ENCODE measurements at places on chromosomes 1 and 21. TPM values are rescaled to one million over a fixed set of nuclear protein-coding genes. Genes with fewer than 3 reads are reported as not detected.

- DNase-seq = no peak
Observed at GRCh38 chr1:236204656-236205055, 62.3 kb downstream of the GPR137B start.

DNA sequence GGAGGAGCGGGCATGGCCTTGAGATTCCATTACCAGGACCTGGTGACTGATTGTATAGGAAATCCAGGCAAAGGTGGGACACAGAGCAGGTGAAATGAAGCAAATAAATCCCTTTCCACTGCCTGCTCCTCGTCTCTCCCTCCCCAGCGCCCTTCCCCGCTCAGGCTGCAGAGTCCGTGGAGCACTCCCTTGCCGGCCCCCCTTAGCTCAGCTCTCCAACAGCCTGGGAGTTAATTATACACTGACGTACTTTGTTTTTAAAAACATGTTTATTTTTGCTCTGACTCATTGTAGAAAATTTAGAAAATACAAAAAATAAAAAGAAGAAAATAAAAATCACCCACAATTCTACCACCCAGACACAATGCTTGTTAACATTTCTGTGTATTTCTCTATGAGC is 61.7 kb downstream of the LGR6 start:
- no peak for DNase-seq

- DNase-seq = no peak
Observed at GRCh38 chr1:57492586-57493226, 68.8 kb upstream of the DAB1 start.

GRCh38 chr1:200856716-200857357 is 15.9 kb upstream of the GPR25 start:
- DNase-seq = no peak

DNA sequence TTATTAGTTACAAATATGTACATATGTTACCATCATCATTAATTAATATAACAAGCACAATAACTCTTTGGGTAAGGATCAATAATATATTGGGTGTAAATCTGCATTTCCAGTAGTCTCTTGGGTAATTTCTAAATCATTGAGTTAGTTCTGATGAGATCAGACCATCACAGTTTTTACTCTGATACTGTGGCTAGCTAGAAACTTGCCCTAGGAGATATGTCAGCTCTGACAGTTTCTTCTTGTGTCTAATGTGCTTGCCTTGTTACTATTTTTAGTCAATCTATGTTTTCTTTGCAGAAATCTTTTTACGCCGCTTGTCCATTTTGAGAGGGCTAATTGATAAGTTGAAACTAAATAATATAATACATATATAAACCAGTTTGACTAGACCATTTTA is 285.6 kb upstream of the ST6GALNAC5 start:
- DNase-seq = no peak

SPRR2F gene
- not detected for total RNA-seq

GRCh38 chr1:226033991-226034390 is 28.5 kb upstream of the H3-3A start:
- no peak for DNase-seq

DNA sequence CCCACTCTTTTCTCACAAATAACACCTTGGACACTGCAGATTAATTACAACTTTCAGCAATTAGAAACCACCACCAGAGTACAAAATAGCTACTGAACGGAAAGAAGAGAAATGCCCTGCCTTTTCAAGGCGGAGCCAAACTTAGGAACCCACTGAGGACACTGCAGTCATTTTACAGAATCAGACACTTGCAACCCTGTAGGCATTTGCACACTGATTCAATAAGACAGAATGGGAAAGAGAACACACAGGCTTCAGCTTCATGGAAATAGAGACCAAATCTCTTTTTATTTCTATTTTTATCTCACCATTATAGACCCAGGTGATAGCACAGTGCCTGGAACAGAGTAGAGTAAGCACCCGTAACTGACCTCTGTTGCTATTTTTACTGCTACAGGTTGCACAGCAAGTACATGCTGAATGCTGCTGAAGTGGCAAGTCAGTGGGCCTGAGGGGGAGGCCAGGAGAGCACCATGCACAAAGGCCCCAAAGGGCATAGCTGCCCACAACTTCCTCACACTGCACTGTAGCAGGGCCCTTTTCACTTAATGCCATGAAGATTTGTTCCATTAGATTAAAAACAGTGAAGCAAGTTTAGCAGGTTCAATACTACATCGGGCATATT is 50.7 kb upstream of the EDARADD start:
- no peak for DNase-seq

KRTAP6-3 gene
- total RNA-seq = not detected

KRTAP20-3 gene
- not detected for total RNA-seq

DNA sequence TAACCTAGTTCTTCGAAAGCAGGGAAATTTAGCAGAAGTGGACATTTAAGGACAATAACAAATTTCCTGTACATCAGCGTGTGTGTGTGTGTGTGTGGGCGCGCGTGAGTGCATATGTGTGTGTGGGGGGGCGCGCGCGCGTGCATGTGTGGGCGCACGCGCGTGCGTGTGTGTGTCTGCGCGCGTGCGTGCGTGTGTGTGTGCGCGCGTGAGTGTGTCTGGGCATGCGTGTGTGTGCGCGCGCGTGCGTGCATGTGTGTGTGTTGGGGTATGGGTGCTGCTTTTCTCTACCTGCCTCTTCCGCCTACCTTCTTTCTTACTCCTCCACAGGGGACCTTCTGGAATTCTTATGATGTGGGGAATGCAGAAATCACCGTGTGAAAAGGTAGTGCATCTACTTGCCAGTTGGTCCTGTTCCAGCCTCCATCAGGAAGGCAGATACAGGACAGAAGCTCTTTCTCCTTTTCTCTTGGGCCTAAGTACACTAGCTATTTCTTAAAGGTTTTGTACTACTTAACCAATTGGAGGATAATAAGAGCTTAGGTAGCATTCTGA is 165.4 kb upstream of the KCNK2 start:
- no peak for DNase-seq

- peak; percentile 37 for DNase-seq
Observed at GRCh38 chr1:12464598-12465056, 153.4 kb downstream of the DHRS3 start.

GRCh38 chr1:116739371-116740012 is 14.7 kb upstream of the CD2 start:
- DNase-seq = no peak

GORAB gene
- total RNA-seq = 6.8 TPM

- no peak for DNase-seq
Observed at GRCh38 chr21:46008893-46009621, 27.5 kb downstream of the COL6A1 start.

DNA sequence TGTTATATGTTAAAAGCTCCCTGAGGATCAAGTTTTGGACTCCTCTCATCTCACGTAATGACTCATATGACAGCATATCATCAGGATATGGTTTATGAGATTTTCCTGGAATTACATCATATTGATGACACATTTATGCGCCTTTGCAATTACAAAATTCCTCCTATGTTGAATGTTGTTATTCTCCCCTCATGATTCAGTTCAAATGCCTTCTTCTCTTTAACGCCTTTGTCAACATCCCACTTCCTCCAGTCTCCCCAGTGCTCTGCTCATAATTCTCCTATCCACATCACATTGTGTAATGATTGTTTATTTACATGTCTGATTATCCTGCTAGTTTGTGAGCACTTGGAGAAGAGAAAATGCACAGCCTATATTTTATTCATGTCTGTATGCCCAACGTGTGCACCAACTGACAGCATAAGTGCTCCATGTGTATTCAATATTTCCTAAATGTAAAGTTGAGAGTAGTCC is 80.9 kb upstream of the BACH1 start:
- no peak for DNase-seq

GRCh38 chr1:176559474-176559873 is 96.5 kb downstream of the PAPPA2 start:
- DNase-seq = no peak

- no peak for DNase-seq
Observed at GRCh38 chr1:29457496-29458368, 221.4 kb downstream of the PTPRU start.

GRCh38 chr1:220222939-220223338 is 49.3 kb downstream of the RAB3GAP2 start:
- no peak for DNase-seq

GRCh38 chr1:7012461-7012924 is 227.2 kb downstream of the CAMTA1 start:
- no peak for DNase-seq

DNA sequence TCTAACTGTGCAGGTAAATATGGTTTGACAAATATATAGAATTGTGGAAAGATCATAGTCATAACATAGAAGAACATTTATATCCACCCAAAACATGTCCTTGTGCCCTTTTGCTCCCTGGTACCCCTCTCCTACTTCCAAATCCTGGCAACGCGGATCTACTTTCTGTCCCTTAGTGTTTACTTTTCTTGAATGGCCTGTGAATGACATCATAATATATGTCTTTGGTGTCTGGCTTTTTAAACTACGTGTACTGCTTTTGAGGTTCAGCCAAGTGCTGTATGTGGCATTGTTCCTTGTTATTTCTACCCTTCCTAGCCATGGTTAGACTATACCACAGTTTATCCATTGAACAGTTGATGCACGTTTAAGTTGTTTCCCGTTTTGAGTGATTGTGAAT is 155.6 kb downstream of the SDCCAG8 start:
- no peak for DNase-seq

- DNase-seq = no peak
Observed at GRCh38 chr1:219629296-219629880, 16.5 kb upstream of the ZC3H11B start.

- DNase-seq = no peak
Observed at GRCh38 chr1:14804626-14805025, 206.1 kb downstream of the KAZN start.

ANXA9 gene
- total RNA-seq = 10.6 TPM

DNA sequence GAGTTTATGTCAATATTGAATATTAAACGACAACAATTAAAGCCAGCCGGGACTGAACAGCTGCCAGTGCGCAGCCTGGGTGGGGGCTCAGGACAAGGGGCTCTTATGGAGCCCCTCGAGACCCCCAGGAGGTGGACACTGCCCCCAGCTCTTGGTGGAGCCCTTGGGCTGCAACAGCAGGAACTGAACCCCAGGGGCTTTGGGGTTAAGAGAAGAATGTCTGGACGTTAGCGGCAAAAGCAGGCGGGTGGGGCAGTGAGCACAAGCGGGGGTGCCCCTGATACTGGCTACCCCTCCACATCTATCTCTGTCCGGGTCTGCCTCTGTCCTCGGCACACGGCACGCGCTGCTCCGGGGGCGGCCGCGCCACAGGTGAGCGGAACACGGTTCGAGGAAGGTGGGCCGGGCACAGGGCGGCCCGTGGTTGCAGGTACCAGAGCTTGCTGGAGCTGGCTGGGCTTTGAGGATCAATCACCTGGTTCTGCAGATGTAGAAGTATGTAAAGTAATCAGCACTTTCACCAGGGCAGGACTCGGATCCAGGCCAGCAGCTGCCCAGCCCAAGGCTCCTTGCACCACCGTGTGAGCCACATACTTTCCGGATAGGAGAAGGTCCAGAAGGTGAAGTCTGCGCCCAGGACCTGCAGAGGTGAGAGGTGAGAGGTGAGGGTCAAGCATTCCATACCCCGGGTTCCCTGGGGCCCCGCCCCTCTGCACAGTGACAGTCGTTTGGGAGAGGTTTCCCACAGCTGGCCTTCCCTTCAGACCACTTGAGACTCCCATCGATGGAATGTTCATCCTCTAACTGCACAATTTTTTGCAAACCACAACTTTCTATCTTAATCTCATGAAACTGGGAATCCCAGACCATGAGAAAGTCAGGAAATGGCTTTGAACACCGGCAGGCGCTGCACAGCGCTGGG is 12.4 kb upstream of the POFUT2 start:
- no peak for DNase-seq

DNA sequence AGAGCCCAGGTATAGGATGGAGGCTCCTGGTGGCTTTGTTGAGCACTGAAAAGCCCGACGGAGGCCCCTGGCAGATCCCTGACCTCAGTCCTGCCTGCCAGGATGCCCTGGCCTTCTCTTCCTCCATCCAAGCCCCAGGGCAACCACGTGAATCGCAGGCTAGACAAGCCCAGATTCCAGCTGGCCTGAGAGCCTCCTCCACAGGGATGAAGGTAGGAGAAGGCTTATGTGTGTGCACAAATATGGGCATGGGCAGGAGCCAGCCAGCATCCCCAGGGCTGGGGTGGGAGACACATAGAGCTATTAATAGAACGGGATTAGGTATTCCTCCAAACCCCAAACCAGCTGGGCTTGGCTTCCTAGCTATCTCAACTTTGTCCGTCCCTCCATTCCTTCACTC is 4.0 kb upstream of the EXTL1 start:
- DNase-seq = no peak

SARS1 gene
- 279 TPM for total RNA-seq

SPRR5 gene
- not detected for total RNA-seq

PRELP gene
- not detected for total RNA-seq

LCE6A gene
- not detected for total RNA-seq

DNA sequence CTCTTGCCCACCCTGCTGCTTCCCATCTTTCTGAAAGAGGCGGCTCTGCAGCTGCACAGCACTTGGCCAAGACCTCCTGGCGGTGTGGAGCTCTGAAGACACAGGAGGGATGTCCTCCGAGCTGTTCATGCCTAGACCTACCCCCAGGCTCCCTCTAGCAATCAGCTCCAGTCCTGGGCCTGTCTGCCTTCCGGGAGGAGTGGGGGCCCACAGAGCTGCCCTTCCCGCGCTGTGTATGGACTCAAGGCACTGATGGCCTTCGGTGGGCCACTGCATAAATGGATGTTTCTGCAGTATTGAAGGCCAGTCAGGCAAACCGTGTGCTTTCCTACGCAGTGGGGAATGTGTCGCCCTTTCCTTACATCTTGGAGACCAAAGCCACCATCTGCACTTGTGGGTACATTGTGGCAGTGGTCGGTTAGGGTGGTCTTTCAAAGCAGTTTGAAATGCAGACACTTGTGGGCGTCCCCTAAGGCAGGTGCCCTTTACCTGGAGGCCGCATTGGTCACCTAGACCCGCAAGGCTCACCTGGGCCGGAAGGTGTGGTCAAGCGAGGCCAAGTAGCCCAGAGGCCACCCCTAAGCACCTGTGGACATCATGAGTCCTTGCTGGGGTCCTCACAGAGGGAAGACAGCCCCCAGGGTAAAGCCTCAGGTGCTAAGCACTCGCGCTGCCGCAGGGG is 912 bp upstream of the PKNOX1 start:
- DNase-seq = no peak

- DNase-seq = no peak
Observed at GRCh38 chr1:159066108-159066507, 10.5 kb downstream of the AIM2 start.

DNA sequence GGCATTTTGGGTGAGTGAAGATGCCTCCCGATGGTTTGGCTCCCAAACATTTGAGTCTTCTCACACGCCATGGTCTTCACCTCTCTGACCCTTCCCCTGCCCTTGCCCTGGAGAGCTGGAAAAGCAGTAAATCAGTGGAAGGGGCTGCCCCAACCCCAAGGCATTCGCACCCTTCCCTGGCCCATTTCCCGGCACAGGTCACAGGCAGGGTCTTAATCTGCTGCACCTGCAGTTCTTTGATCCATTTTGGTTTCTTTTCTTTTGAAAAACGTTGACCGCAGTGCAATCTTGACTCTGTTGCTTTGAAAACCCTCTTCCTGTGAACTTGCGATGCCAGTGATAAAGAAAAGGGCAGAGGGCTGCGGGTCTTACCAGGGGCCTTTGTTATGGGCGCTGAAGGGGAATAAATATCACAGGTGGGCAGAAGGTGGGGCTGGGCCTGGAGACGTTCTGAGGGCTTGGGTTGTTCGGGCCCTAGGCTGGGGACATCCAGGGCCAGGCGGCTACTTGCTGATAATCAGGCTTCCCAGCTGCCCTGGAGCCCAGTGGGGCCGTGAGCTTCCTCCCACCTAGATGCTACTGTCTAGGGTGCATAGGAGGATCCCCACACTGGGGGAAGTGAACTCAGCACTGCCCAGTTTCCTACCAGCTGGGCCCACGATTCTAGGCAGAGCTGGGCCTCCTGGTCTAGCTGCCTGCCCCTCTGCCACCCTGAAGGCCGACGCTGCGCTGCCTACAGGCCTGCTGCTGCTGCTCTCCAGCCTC is 38.6 kb upstream of the EPS8L3 start:
- DNase-seq = no peak

Measured in PC-9 (cell line).